ENCODE measurements at places on chromosomes 1 and 21.
A peak's percentile ranks its signal among the peaks of the same experiment; 100 is the strongest.

- peak; percentile 33 for DNase-seq
These were observed 456 bp upstream of the SMYD2 start for GRCh38 chr1:214280386-214281020.

DNA sequence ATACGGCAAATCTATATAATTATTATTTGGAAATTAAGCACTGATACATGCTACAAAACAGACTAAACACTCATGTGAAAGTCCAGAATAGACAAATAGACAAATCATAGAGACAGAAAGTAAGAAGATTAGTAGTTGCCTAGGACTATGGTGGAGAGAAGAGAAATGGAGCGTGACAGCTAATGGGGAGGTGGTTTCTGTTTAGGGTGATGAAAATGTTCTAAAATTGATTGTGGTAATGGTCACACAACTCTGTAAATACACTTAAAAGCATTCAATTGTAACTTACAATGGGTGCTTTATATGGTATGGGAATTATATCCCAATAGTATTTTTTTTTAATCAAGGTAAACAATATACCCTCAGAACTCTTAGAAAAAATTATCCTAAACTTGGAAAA, 20.4 kb upstream of the ITLN2 start:
- DNase-seq, result no peak

DNA sequence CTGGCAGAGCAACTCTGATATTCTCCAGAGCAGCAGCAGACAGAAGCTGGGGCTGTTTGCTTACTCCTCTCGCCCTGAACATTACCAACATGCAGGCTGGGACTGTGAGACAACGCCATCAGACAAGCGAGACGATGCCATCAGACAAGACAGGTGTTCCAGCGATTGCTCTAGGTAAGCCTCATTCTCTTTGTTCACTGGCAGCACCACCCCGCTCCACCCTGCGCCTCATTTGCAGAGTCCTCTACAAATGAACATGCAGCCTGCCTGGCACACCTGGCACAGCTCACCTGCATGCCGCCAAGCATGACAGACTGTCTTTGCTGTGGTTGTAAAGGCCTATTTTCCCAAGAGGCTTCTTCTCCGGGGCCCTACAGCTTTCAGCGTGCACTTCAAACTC, 346.2 kb downstream of the SMYD3 start:
- no peak for DNase-seq

DNA sequence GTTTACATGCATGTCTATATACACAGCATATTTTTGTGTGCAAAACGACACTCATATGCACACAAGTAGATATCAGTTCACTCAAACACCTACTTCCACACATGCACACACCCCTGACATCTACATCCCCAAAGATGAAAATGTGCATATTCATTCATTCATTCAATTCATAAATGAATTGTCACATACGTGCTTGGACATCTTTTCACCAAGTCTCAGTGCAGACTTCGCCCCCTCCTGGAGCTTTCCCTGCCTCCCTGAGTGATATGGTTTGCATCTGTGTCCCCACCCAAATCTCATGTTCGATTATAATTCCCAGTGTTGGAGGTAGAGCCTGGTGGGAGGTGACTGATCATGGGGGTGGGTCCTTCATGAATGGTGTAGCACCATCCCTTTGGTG, 53.1 kb downstream of the CAMK2N1 start:
- no peak for DNase-seq

DNA sequence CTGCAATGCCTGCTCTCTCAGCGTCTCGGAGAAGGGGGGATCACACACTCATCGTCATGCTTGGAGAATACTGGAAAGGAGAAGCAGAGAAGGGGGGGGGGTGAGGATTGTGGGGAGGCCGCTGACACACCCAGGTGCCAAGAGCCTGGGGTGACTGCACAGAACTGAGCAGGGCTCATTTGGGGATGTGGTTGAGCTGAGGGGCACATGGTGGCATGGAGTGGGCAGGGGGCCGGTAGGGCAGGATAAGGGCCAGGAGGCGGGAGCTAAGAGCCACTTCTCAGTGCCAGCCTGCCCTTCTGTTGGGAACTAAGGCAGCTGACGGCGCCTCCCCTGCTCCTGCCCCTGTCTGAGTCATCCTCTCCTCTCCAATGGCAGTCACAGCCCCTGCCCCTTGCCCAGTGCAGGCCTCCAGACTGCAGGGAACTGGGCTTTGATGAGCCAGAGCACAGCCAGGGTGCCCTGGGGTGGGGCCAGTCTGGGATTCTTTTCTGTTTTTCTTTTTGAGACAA, 27.2 kb downstream of the MRPL37 start:
- DNase-seq, result no peak

GRCh38 chr1:183903101-183903500, 98.2 kb downstream of the RGL1 start:
- no peak for DNase-seq

GRCh38 chr21:27365394-27365793, 398.5 kb upstream of the ADAMTS5 start:
- DNase-seq, result no peak

DNA sequence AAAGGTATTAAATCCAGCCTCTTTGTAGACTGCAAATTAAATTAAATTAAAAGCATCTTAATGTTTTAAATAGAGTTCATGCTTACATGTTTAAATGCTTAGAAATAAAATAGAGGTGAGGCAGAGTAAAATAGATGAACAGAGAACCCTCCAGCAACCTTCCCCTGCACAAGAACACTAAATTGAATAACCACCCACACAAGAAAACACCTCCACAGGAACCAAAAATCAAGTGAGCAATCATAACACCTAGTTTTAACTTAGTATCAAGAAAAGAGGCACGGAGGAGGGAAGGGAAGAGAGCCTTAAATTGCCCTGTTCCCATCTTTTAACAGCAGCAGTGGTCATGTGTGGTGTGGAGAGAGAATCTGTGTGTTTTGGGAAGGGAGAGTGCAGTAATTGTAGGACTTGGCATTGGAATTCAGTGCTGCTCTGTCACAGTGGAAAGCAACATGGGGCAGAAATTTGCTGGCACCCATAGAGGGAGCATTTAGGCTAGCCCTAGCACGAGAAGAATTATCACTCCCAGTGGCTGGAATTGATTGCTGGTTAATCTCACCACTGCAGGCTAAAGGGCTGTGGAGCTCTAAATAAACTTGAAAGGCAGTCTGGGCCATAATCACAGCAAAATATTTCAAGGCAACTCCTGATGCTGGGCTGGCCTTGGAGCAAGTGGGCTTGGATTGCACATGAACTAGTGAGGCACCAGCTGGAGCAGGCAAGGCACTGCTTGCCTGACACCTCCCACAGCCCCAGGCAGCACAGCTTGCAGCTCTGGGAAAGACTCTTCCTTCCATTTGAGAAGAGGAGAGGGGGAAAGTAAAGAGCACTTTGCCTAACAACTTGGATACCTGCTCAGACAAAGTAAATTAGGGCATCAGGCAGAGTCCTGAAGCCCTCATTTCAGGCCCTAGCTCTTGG, 1478.8 kb downstream of the NCAM2 start:
- no peak for DNase-seq

DNA sequence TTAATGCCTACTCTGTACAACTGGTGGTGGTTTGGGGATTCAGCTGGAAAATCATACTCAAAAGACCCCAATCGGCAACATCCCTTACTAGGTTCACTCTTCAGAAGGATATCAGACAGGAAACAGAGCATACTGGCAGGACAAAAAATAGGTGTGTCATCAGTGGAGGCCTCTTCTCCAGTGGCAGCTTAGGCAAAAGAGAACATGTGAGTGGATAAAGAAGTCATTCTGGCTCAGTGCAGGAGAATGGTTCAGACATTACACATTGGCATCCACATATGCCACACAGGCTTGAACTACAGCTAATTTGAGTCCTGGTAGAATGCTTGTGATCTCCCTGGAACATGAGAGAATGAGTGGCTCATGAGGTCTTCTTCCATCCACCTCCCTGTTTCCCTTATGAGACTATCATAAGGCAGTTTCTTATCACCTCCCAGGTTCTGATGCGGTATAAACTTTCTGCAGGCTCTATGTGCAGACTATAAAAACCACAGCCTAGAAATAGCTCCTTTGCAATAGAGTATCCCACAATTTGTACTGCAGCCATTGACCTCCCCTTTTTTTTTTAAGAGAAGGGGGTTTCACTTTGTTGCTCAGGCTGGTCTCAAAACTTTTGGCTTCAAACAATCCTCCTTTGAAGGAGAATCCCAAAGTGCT, 24.7 kb downstream of the VAMP4 start:
- no peak for DNase-seq

DNA sequence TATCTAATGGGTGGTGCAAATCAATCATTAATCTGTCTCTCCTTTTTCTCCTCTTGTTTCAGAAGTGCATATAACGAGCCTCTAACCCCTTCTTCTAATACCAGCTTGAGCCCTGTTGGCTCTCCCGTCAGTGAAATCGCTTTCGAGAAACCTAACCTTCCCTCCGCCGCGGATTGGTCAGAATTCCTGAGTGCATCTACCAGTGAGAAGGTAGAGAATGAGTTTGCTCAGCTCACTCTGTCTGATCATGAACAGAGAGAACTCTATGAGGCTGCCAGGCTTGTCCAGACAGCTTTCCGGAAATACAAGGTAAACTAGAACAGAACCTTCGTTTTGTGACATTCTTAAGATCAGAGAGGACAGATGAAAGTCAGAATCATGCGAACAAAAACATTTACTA, 25.3 kb upstream of the VAMP3 start:
- no peak for DNase-seq

DNA sequence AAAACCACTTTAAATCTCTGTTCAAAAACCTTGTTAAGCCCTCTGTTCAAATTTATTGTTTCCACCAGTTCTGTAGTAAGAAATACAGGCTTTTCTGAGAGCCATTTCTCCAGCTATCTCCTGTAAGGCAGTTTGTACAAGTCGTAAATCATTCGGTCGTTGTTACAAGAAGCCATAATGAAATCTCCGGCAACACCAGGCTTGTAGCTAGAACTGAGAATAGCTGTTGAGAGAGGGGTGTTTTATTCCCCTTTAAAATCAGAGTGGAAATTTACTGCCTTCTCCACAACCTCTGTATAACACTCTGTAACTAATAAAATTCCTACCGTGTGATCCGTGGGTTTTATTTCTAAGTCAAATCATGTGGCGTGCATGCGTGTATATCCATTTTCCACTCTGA, 335.8 kb upstream of the KAZN start:
- no peak for DNase-seq

DNA sequence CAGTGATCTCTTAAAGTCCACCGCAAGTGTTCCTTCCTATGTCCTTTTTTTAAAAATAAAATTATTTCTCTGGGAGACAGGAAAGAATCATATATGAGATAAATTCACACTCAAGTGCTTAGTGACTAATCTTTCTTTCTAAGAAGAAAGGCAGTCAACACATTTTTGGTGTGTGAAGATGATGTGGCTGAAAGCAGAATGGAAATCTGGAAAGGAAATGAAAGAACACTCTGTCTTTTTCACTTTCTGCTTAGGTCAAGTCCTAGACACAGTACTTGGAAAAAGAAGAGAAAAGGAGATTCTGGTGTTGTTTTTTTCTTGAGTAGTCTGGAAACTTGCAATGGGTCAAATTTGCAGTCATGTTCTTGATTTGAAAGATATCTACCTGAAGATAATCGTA, 45.5 kb upstream of the PRRX1 start:
- no peak for DNase-seq

DNA sequence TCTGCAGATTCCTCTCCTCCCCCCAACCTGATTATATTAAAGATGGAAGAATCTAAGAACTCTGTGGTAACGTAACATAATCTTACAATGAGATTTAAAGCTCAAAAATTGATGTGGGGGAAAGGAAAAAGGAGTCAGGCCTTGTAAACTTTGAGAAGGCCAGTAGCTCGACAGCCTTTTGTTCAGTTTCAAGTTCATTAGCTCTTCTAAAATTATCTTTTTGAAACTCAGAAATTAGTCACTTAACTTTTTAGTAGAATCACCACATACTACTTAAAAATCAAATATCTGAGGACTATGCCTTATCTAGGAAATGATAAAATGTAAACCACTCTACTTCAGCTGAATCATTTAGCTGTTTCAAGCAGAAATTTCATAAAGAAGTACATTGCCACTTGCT, 996.2 kb downstream of the AMY1C start:
- no peak for DNase-seq

GRCh38 chr1:121522061-121522759, 337.4 kb downstream of the SRGAP2C start:
- no peak for DNase-seq

GRCh38 chr1:50633465-50633864, 210.2 kb upstream of the DMRTA2 start:
- no peak for DNase-seq

GRCh38 chr1:109750920-109751319, 10.1 kb upstream of the GSTM3 start:
- no peak for DNase-seq

All from ovary (tissue), 10 donors.